ENCODE measurements at places on chromosomes 13 and 19. TPM values are rescaled to one million over a fixed set of nuclear protein-coding genes. Genes with fewer than 3 reads are reported as not detected.

Gene EXOC3L2
- total RNA-seq: not detected

Gene ZNF30
- total RNA-seq: 3.1 TPM

Gene ZNF878
- not detected for total RNA-seq

Gene GRIK5
- total RNA-seq: 3.5 TPM

Gene CCDC97
- 5.9 TPM for total RNA-seq

Gene ITPKC
- total RNA-seq: 19.5 TPM

Gene VSIG10L
- 0.26 TPM for total RNA-seq

Gene SYCN
- total RNA-seq: not detected

Gene ZNF8
- 4.9 TPM for total RNA-seq

Gene CLDND2
- not detected for total RNA-seq

Gene CEACAM7
- total RNA-seq: not detected

Gene C19orf18
- total RNA-seq: 0.83 TPM

Gene DLL3
- under 0.01 TPM for total RNA-seq

Gene TTC9B
- total RNA-seq: not detected

Gene ZNF418
- total RNA-seq: 8.4 TPM

Gene S1PR5
- total RNA-seq: under 0.01 TPM

Gene ERCC1
- total RNA-seq: 81.1 TPM

Gene NLRP4
- total RNA-seq: not detected

Gene LACC1
- 8.9 TPM for total RNA-seq

Gene NKPD1
- total RNA-seq: 0.26 TPM

Gene ZNF497
- total RNA-seq: 2.5 TPM

Gene ARGLU1
- total RNA-seq: 40.3 TPM

Gene ATP12A
- total RNA-seq: not detected

Gene PINLYP
- total RNA-seq: 7.2 TPM

Gene SULT2A1
- total RNA-seq: not detected

Gene OR10H1
- not detected for total RNA-seq

Gene ZNF799
- 2.3 TPM for total RNA-seq

Gene FPR1
- not detected for total RNA-seq

Gene RAB3D
- 15.4 TPM for total RNA-seq

Gene LRRC25
- 4.6 TPM for total RNA-seq

Gene FREM2
- under 0.01 TPM for total RNA-seq

Gene PSG2
- not detected for total RNA-seq

Gene NRTN
- 0.51 TPM for total RNA-seq

Gene ITGBL1
- 45.1 TPM for total RNA-seq

Gene URAD
- total RNA-seq: not detected

Gene CEACAM21
- total RNA-seq: not detected

Gene ZNF578
- total RNA-seq: 9.6 TPM

Gene SIGLEC12
- total RNA-seq: not detected

Gene UHRF1
- 4.9 TPM for total RNA-seq

Gene ADGRE1
- total RNA-seq: under 0.01 TPM

Gene CLEC11A
- 27.5 TPM for total RNA-seq

Gene CYP2F1
- not detected for total RNA-seq

Gene ARHGEF1
- total RNA-seq: 21.6 TPM

Gene HIPK4
- total RNA-seq: 0.17 TPM

Gene SLC15A1
- not detected for total RNA-seq

Gene PCDH9
- 0.26 TPM for total RNA-seq

Gene LATS2
- 11.0 TPM for total RNA-seq

Gene SIGLEC14
- total RNA-seq: not detected

Gene CFAP97D2
- total RNA-seq: not detected

Gene OR7C1
- total RNA-seq: not detected
